ENCODE measurements at places on chromosomes 12 and 14.

GRCh38 chr14:105861985-105862465 lies 335.6 kb downstream of the TMEM121 start:
- DNase-seq = no peak

- DNase-seq = no peak
These were observed 30.8 kb downstream of the CAND1 start for GRCh38 chr12:67299926-67300325.

DNA sequence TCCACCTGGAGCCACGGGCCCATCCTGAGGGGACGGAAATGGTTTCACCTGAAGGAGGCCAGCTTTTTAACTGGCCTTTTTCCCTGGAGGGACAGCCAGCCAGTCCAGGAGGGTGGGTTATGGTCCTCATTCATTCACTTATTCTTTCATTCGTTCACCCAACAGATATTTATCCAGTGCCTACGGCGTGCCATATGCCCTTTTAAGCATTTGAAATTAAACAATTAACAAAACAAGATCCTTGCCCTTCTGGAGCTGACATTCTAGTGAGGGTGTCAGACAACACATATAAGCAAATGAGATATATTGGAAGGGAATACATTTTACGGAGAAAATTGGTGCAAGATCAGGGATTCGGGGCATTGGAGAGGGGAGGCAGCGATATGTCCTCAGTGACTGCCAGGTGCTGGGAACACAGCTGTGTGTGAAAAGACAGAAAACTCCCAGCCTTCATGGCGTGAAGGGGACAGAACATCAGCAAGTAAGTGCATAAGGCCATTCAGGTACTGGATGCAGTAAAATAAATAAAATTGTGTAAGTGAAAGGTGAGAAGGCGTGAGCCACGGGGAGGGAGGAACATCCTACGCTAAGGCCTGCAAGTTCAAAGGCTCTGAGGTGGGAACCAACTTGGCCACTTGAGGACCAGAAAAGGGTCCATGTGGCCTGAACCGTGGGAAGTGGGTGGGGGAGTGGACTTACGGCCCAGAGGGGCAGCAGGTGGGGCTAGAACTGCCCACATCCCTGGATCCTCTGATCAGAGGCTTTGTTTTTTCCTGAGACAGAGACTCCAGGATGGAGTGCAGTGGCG lies 684 bp upstream of the ABCB9 start:
- no peak for DNase-seq

GRCh38 chr14:58598028-58598803 lies 39.5 kb upstream of the DACT1 start:
- DNase-seq = peak; percentile 9

DNA sequence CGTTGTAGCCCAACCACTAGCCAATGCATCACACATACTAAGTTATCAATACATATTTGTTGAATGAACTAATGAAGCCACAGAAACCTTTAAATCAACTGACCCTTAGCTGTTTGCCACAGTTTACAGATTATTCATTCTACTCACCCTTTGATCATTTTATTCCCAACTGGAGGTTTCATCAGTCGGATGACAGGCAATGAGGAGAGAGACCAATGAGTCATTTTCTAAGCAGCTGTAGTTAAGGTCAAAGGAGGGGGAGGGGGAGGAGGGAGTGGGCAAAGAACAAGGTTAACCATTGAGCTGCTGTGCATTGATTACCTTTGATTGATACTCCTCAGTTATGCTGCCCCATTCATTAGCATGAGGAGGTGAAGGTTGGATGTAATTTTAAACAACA lies 469.5 kb downstream of the VRK1 start:
- no peak for DNase-seq

Measured in stimulated activated CD4-positive, alpha-beta T cell treated with anti-CD3 and anti-CD28 coated beads, Interleukin-2, amount 100 ng/mL, for 4 hours (primary cell).